Globus pallidus (tissue), 1 donor: ENCODE measurements at places on chromosomes 7 and 10.
A peak's percentile ranks its signal among the peaks of the same experiment; 100 is the strongest.

DNA sequence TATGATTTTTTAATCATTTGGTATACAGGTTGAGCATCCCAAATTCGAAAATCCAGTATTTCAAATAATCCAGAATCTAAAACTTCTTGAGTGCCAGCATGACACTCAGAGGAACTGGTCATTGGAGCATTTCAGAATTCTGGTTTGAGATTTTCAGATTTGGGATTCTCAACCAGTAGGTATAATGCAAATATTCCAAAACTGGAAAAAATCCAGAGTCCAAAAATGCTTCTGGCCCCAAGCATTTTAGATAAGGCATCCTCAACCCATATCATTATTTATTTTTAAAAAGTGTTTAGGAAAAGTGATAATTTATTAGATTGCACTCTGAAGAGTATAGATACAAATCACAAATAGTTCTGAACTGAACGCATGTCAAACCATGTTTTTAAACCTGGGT is 120.7 kb downstream of the VPS50 start:
- DNase-seq = no peak

GRCh38 chr10:49560526-49560925 is 21.6 kb upstream of the ERCC6 start:
- DNase-seq = no peak

DNA sequence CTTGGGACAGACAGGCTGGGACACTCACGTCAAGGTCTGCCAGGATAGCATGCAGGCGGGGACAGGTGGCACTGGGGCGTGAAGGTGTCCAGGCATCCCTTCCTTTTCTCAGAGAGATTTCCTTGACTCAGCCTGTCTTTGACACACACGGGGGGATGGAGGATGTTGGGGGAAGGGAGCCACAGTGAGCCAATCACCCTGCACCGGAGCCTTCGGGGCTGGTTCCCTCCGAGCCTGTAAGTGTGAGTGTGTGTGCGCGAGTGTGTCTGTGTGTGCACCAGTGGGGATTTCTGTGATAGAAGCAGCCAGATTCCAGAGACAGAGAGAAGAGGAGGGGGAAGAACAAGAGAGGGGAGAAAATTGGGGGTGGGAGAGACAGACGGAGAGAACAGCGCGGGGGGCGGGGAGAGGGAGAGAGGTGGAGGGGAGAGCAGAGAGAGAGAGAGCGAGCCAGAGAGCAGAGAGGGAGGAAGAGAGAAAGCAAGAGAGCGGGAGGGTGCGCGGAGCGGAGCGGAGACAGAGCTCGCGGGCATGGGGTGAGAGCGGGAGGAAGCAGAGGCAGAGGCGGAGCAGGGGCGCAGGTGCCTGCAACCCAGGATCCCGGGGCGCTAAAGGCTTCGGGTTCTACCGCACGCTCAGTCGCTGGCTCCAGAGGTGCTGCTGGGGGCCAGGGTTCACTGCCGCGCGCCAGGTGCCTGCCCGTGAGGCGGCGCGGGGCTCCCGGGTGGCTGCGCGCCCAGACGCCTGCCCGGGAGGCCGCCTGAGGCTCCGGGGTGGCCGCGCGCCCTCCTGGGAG is 466 bp upstream of the GPR26 start:
- no peak for DNase-seq

- DNase-seq = no peak
These were observed 39.9 kb upstream of the AGK start for GRCh38 chr7:141511316-141511675.

- DNase-seq = no peak
These were observed 17.8 kb upstream of the CPXM2 start for GRCh38 chr10:123909426-123909825.

DNA sequence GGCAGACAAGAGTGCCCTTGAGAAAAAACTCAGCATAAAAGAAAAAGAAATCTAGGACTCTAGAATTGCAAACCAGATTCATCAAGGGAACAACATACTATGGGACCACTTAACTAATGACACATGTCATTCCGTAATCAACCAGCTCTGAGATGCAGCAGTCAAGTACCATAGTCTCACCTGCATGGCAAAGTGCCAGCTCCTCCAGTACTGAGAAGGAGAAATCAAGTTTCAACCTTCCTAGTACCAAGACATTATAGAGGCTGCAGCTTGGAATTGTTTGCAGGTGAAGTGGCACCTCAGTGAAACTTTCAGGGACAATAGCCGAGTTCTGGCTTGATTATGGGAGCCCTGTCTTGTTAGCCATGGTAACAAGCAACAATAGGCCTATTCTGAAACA is 11.5 kb downstream of the STEAP1 start:
- no peak for DNase-seq

DNA sequence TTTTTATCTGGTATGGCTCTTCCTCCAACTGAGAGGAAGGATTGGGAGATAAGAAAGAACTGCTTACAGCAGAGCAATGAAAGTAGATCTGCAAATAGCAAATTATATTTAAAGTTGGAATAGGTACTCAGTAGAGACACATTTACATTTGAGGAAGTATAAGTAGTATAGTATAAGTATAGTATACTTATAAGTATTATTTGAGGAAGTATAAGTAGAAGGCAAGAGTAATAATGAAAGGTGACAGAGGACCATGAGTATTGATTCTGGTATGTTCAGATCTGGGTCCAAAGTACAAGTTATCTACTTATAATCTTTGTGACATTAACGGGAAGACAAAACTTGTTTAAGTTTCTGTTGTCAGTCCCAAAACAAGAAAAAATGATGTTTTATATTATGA is 527.6 kb upstream of the SORCS1 start:
- DNase-seq = no peak

GRCh38 chr7:66913118-66914037 is 7.6 kb upstream of the TMEM248 start:
- DNase-seq = no peak

- no peak for DNase-seq
These were observed 2.6 kb downstream of the ST7 start for GRCh38 chr7:116955801-116956476.

DNA sequence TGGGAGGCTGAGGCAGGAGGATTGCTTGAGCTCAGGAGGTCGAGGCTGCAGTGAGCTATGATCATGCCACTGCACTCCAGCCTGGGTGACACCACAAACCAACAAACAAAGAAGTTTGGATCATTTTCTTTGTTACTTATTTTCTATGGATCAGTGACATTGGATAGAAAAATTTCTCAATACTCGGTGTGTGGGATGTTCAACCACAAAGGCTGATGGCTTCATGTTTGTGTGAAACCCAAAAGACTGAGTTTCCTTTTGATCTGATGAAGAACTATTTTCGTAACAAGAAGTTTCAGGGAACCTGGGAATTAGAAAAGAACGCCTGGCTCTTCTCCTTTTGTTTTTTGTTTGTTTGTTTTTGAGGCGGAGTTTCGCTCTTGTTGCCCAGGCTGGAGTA is 104.0 kb downstream of the HOXA1 start:
- DNase-seq = no peak

- DNase-seq = peak; percentile 60
These were observed 20.4 kb upstream of the PIK3AP1 start for GRCh38 chr10:96740579-96741281.

- peak; percentile 45 for DNase-seq
These were observed 279.6 kb upstream of the HGF start for GRCh38 chr7:82049442-82049841.

- DNase-seq = no peak
These were observed 488.0 kb upstream of the SEMA3A start for GRCh38 chr7:84682543-84682942.

DNA sequence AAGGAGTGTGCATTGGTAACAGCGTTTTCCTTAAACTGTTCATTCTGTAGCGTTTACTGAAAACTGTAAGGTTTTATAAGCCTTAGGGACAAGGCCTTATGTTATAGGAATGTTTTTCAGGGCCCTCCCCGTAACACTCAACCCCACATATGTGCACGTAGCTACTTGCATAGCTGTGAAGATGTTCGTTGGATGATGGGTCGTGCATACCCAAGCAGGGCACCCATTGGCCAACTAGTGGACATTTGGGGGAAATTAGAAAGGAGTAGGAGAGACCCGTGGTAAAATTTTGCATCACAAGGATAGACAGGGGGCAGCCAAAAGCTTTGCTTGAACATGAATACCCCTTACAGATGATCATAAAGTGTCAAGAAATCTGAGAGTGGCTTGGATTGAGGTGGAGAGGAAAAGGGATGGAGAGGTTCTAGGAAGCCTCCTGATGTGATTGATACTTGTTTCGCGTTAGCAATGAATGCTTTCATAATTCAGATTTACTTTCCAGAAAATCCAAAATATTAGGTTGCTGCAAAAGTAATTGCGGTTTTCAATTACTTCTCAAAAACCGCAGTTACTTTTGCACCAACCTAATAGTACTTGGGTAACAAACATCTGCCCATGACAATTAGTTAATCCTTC is 878 bp downstream of the SEC61A2 start:
- DNase-seq = peak; percentile 69

DNA sequence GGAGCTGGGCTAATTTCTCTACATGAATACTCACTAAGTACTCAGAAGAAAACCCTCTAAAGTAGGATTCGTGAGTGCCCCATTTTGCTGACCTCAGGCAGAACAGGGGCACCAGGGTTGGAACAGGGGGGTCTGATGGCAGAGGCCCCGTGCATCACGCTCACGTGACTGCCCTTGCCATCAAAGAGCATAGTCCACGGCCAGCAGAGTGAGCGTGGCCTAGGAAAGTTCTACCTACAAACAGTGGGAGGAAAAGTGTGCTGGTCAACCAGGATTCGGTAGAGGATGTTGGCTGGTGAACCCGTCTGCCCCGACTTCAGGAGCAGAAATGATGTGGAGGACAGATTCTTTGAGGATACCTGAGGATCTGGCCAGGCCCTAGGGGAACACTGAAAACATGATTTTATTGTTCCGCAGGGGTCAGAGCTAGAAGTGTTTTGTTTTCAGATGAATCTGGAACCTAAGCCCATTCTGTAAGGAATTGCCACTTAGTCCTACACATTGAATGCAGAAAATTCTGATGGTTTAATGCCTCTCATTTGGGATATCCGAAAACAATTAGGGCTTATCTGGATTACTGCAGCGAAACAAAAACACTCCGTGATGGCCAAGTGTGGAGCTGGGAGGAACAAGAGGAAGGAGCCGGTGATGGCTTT is 138.8 kb upstream of the SHH start:
- DNase-seq = no peak

- DNase-seq = no peak
These were observed 34.7 kb downstream of the PTPN12 start for GRCh38 chr7:77571801-77572200.

DNA sequence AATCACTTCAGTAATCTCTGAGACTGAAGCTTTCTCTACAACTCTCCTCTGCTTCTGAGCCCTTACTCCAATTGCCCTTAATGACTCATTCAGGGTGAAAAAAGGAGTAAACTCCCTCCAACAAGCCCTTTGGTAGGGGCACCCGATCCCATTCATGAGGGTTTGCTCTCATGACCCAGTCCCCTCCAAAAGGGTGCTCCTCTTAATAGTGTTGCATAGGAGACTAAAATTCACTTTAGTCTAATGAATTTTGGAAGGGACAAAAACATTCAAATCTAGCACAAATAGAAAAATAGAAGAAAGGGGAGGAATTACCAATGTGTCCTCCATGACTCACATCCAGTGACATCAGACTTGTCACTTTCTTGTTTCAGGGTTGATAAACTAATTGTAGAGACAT is 66.2 kb upstream of the CCNY start:
- DNase-seq = no peak

DNA sequence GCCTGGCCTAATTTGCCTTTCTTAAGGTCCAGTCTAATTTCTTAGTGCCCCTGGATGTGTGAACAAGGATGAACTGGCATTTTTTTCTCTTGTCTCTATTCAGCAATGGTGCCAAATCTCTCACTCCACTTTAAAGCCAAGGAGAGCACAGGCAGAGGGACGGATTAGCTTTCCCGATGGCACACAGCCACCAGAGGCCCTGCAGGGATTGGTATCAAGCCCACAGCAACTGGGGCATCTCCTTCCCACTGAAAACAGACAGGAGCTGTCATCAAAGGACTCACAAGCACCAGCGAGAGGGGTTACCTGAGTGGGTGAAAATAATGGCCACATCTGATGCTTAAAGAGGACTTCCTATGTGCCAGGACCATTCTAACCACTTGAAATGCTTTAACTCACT is 83.1 kb downstream of the ITIH5 start:
- no peak for DNase-seq

DNA sequence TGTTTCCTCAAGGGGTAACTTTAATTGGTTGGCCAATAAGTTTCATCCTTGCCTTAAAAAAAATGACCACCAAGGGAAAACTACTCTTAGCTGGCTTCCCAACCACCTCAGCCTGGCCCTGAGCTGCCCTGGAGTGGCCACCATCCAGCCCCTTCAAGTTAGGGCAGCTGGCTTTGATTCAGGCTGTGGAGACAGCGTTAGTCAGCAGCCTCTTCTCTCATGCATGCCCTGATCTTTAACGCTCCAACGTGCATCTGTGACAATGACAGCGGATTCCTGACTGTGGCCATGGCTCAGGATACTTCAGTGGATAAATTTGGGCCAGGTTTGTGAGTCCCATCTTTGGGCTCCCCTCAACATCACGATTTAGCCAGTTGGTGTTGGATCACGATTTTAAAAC is 111.6 kb downstream of the RBM20 start:
- DNase-seq = no peak

DNA sequence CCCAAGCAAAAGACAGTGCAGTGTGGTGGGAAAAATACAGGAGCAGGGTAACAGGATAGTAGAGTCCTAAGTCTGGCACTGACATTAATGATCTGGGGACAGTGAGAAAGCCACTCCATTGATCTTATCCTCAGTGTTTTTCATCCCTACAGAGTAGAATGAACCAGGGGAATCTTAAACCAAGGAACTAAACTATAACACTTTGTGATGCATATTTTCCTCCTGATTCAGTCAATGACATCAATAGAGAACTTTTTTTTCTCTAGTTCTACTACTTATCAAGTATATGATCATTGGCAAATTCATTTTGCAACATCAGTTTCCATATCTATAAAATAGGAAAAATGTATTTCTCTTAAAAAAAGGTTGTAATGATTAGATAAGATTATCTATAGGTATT is 151.1 kb downstream of the TMEM26 start:
- DNase-seq = no peak

DNA sequence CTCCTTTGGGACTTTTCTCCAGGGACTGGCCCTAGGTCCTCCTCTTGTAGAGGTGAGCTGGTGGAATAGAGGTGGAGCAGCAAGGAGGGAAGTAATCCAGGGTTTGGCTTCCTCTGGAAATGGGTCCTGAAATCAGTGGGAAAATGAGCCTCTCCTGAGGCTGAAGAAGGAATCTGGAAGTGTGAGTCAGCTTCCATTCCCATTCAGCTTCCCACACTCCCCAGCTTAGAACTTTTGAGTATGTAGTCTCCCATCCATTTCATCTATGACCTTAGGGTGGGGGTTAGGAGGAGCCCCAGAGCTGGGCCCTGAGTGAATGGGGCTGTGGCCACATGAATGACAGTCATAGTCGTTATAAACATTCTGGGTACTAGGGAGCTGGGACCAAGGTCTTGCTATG is 17.7 kb downstream of the LDB1 start:
- DNase-seq = no peak

GRCh38 chr7:82325416-82325815 is 118.2 kb downstream of the CACNA2D1 start:
- no peak for DNase-seq

GRCh38 chr7:70313271-70313670 is 715.0 kb downstream of the AUTS2 start:
- no peak for DNase-seq
